SJSA1 (cell line): ENCODE measurements at places on chromosomes 7 and 10. TPM values are rescaled to one million over a fixed set of nuclear protein-coding genes. Genes with fewer than 3 reads are reported as not detected.

Gene PTPN20
- not detected in 2 replicates for total RNA-seq

Gene CHAT
- not detected in 2 replicates for total RNA-seq

Gene WDR91
- 6.3 and 11.0 TPM in 2 replicates for total RNA-seq

DNA sequence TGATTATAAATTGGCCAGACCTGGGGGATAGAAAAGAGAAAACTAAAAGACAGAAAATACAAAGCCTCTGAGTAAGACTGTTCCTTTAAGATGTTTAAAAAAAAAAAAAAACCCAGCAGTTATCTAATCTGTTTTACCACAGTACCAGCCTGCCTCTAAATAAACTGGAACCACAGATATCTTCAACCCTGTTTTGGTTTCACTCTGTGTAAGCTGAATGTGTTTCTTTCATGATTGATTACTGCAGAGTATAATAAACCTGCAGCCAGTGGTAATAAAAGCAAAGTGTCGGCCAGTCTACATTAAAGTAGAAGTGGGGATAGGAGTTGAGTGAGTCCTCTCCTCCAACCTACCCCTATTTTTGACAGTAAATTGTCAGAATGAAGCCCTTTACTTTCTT is 40.6 kb downstream of the MGAM2 start:
- no peak overlapping the region for H3K4me3 ChIP-seq
- no peak for DNase-seq
- H3K27me3 ChIP-seq: no peaks in the 10 kb centered on the region

Gene HOXA11
- 4.4 and 5.9 TPM in 2 replicates for total RNA-seq

GRCh38 chr10:2856598-2856997 is 210.8 kb upstream of the PFKP start:
- no peak overlapping the region for H3K4me3 ChIP-seq
- H3K27me3 ChIP-seq: peaks cover 69% of the 10 kb centered on the region
- no peak overlapping the region for H3K27ac ChIP-seq
- no peaks in the 10 kb centered on the region for H3K4me1 ChIP-seq
- DNase-seq: no peak

GRCh38 chr10:119543814-119544642 is 1.5 kb upstream of the RGS10 start:
- no peak for DNase-seq
- H3K27ac ChIP-seq: no peak overlapping the region
- H3K27me3 ChIP-seq: no peaks in the 10 kb centered on the region
- peaks cover 31% of the 10 kb centered on the region for H3K4me1 ChIP-seq
